Posterior cingulate gyrus (tissue), 11 donors: ENCODE measurements at places on chromosomes 3 and 15.
A peak's percentile ranks its signal among the peaks of the same experiment; 100 is the strongest.

DNA sequence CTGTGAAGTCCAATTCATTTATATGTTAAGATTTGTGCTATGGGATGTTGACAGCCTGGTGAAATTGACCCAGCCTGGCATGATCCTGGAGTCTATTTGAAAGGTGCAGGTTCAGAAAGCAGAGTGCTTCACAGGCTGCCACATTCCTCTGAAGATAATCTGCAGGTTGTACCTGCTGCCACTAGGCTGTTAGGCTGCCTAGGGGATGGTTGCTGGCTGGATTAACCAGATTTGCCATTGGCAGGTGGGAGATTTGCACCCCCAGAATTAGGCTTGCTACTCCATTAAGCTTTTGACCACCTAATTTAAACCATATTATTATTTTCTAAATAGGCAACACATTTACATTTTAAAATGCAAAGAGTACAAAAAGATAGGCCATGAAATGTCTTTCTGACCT, 85.8 kb upstream of the RASGRP1 start:
- no peak for DNase-seq

- no peak for DNase-seq
Observed at GRCh38 chr3:106067711-106068110, 198.9 kb upstream of the CBLB start.

- DNase-seq: no peak
Observed at GRCh38 chr3:189040656-189041335, 131.0 kb upstream of the TPRG1 start.

DNA sequence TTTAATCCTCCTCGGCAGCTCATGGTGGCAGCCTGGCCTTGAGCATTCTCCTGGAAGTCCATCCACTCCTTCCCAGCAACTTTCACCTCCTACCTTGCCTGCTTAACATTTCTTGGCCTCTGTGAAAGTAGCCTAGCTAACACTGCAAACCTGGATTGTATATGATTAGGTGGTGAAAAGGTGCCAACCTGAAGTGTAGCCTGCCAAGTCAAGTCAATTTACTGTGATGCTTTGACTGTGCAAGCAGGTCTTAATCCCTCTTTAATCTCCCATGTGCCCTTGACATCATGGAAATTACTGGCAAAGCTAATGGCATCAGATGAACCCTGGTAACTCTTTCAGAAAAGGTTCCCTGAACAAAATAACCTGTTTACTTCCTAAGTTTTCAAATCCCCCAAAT, 169.7 kb upstream of the NR2F2 start:
- no peak for DNase-seq

DNA sequence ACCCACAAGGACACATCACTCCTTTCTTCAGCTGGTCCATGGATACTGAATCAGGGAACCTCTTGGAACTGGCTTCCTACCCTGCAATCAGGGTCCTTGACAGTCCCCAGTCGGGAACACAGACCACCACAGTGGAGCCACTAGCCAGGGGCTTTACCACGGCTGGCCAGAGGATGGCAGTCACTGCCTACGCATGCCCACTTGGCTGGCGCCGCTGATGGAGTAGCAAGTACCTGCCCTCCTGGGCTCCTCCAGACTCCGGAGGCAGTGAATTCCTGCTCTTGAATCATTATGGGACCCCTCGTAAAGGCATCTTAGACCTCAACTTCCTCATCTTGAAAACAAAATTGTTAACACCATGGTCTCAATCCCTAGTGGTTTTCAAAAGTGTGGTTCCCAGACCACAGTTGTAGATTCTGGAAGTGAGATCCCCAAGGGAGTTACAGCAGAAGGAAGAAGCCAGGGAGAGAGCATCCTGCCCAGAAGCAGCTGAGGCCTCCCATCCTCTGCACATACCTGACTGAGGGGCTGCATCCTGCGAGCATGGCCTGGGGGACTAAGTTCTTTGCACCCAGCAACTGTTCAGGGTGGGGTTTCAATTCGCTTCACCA, 9.1 kb upstream of the SKIC8 start:
- peak; percentile 97 for DNase-seq

- DNase-seq: no peak
Observed at GRCh38 chr15:93190238-93190637, 101.2 kb upstream of the RGMA start.

DNA sequence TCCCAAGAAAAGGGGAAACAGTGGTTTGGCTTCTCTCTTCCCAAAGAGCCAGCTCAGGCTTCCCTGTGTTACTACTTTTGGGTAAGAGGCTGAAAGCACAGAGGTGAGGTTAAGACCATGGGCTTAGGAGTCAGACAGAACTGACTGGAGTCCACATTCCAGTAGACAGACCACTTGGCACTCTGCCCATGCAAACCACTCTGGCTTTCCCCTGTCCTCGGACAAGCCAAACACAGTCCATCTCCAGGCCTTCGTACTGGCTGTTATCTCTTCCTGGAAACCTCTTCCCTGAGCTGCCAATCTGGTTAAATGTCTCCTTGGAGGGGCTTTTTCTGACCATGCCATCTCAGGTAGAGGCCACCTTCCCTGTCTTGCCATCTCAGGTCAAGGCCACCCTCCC, 53.1 kb upstream of the FAM3D start:
- DNase-seq: no peak
